ENCODE measurements at places on chromosomes 5 and 9. TPM values are rescaled to one million over a fixed set of nuclear protein-coding genes. Genes with fewer than 3 reads are reported as not detected.

The SPOCK1 gene
- 8.4 TPM for total RNA-seq

The PCDHGA3 gene
- total RNA-seq, result 1.8 TPM

The MOB3B gene
- total RNA-seq, result 22.7 TPM

The GPR151 gene
- not detected for total RNA-seq

The GALNT10 gene
- total RNA-seq, result 57.6 TPM

The LHX6 gene
- total RNA-seq, result 8.1 TPM

The PNPLA7 gene
- 12.2 TPM for total RNA-seq

The NRARP gene
- 6.5 TPM for total RNA-seq

The FBXW5 gene
- total RNA-seq, result 83.2 TPM

The NUTM2F gene
- total RNA-seq, result not detected

The ZNF366 gene
- total RNA-seq, result 13.6 TPM

The FOXD4L3 gene
- 0.21 TPM for total RNA-seq

The CTXN3 gene
- total RNA-seq, result not detected

GRCh38 chr9:112540800-112541199, 54.2 kb downstream of the KIAA1958 start:
- H3K27me3 ChIP-seq, result no peaks in the 10 kb centered on the region
- H3K4me3 ChIP-seq, result no peak overlapping the region
- H3K36me3 ChIP-seq, result no peaks in the 10 kb centered on the region
- DNase-seq, result no peak
- peaks cover 5% of the 10 kb centered on the region for H3K4me1 ChIP-seq

DNA sequence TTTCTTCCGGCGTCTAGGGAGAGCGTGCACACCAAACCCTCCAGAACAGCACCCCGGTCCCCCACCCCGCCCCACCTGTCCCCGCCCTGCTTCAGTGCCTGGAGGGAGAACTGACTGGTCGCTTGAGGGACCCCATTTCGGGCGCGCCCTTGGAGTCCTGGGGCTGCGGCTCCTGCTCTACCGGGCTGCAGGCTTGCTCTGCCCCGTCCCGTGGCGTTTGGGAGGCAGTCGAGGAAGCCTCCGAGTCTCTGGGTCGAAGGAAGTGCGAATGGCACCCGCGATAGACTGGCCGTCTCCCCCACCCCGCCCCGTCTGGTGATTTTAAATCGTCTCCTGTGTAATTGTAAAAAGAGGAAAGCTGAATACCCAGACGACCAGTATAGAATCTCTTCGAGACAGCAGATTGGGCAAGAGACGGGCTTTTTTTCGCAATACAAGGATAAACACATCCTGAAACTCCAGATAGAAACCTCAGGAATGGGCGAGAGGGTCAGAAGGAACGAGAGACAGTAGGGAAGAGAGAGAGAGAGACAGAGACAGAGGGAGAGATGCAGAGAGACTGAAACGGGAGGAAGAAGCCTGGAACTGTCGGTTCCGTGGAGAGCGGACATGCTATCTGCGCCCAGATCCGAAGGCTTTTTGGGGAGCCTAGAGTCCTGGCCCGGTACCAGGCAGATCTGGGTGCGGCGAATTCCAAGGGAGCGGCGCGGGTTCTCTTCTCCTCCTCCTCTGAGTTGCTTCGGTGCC, 9.9 kb downstream of the PRDM6 start:
- peaks cover 66% of the 10 kb centered on the region for H3K27me3 ChIP-seq
- no peak for DNase-seq
- H3K4me1 ChIP-seq, result peaks cover 15% of the 10 kb centered on the region
- no peaks in the 10 kb centered on the region for H3K36me3 ChIP-seq

GRCh38 chr9:92522983-92523970, 12.5 kb downstream of the ECM2 start:
- H3K36me3 ChIP-seq, result no peaks in the 10 kb centered on the region
- H3K4me3 ChIP-seq, result no peak overlapping the region
- DNase-seq, result no peak
- H3K27ac ChIP-seq, result no peak overlapping the region
- H3K4me1 ChIP-seq, result no peaks in the 10 kb centered on the region
- H3K27me3 ChIP-seq, result no peaks in the 10 kb centered on the region

DNA sequence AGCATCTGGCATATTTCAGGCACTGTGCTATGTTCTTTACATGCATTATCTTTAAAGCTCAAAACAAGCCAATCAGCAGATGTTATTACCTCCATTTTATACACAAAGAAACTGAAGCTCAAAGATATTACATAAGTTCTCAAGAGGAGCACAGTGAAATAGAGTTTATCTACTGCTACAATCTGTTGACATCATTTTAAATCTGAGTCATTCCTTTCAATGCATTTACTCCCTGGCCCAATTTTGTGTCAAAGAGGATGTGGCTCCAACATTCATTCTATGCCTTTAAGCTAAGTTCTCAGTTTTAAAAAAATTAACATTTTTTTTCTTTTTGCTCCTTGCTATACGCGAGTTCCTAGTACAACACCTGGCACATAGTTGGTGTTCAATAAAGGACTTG, 486.3 kb upstream of the ZNF462 start:
- no peaks in the 10 kb centered on the region for H3K36me3 ChIP-seq
- no peaks in the 10 kb centered on the region for H3K27me3 ChIP-seq
- H3K27ac ChIP-seq, result no peak overlapping the region
- no peak for DNase-seq
- no peak overlapping the region for H3K4me3 ChIP-seq

DNA sequence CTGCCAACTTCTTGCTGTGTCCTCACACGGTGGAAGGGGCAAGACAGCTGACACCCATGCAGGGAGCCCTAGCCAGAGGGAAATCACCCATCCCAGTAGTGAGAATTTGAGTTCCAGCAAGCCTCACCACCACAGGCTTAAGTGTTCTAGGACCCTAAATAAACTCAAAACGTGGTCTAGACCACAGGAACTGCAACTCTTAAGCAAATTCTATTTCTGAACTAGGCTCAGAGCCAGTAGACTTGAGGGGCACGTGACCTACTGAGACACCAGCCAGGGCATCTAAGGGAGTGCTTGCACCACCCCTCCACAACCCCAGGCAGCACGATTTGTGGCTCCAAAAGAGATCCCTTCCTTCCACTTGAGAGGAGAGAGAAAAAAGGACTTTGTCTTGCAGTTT, 96.0 kb upstream of the PHF24 start:
- H3K4me1 ChIP-seq, result no peaks in the 10 kb centered on the region
- H3K27me3 ChIP-seq, result no peaks in the 10 kb centered on the region
- H3K36me3 ChIP-seq, result no peaks in the 10 kb centered on the region
- H3K4me3 ChIP-seq, result no peak overlapping the region

DNA sequence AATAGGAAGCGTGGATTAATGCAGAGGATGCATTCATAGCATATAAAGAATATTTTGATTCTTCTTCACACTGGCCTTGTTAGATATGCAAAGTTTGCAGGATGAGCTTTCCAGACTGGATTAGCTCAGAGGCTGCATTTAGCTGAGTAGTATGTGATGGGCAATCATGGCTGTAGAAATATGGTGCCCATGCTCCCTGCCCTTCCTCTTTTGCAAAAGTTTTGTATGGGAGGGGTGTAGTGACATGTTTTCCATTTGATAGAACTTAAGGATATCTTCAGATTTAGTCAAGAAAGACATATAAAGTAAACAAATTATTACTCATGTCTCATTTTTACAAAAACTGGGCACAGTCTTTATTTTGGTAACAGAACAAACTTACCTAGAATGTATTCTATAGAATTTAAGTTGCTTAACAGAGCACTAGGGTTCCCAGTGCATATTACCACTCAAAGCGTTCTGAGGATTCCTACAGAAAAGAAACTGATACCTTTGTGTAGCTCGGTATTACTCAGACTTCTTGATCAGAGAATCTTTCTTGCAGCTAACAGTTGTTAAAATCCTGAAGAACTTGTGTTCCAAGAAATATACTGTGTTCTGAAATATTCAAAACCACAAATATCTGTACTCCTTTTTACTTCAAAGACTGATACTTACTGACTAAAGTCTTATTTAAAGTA, 9.8 kb downstream of the GTF3C4 start:
- no peak overlapping the region for H3K4me3 ChIP-seq
- H3K36me3 ChIP-seq, result peaks cover 50% of the 10 kb centered on the region
- H3K4me1 ChIP-seq, result no peaks in the 10 kb centered on the region
- no peak overlapping the region for H3K27ac ChIP-seq
- no peaks in the 10 kb centered on the region for H3K27me3 ChIP-seq
- DNase-seq, result no peak

DNA sequence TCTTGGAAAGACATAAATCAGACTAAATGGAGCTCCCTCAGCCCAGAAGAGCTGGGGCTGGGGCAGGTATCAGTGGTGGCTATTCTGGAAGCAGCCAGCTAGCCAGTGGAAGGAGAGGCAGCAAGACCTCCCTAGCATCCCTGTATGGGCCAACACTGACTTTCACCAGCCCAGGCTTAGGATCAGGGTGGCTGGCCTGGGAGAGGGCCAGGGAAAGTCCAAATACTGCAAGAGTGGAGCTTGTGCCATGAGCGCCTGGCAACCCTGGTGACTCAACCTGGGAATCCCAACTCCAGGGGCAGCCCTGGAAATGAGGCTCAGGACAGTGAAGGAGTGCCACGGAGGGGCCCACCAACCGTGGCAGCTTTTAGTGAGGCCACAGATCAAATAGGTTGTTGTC, 7.6 kb upstream of the IRF1 start:
- H3K4me3 ChIP-seq, result no peak overlapping the region
- peak overlapping the region; percentile 98 for H3K27ac ChIP-seq
- peaks cover 65% of the 10 kb centered on the region for H3K4me1 ChIP-seq
- H3K27me3 ChIP-seq, result no peaks in the 10 kb centered on the region
- no peaks in the 10 kb centered on the region for H3K36me3 ChIP-seq

- H3K4me1 ChIP-seq, result no peaks in the 10 kb centered on the region
- H3K36me3 ChIP-seq, result no peaks in the 10 kb centered on the region
- H3K4me3 ChIP-seq, result no peak overlapping the region
- H3K27me3 ChIP-seq, result no peaks in the 10 kb centered on the region
These were observed 55.8 kb downstream of the PTTG1 start for GRCh38 chr5:160477266-160477970.

DNA sequence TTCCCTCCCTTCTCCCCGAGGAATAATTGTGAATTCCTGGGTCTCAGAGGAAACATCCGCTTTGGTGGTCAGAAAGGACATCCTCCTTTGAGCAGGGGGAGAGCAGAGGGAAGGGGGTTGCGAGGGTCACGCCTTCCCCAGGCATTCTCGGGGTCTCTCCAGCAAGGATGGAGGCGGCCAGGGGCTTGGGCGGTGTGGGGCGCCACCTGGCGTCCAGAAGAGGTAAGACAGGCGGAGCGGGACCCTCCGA, 129.1 kb downstream of the KCNIP1 start:
- H3K4me3 ChIP-seq, result peak overlapping the region; percentile 24
- peak overlapping the region; percentile 48 for H3K27ac ChIP-seq
- no peaks in the 10 kb centered on the region for H3K27me3 ChIP-seq
- H3K36me3 ChIP-seq, result no peaks in the 10 kb centered on the region
- DNase-seq, result peak; percentile 70

- no peak for DNase-seq
- no peaks in the 10 kb centered on the region for H3K4me1 ChIP-seq
- no peaks in the 10 kb centered on the region for H3K27me3 ChIP-seq
These were observed 40.8 kb downstream of the CHSY3 start for GRCh38 chr5:129945028-129945427.

DNA sequence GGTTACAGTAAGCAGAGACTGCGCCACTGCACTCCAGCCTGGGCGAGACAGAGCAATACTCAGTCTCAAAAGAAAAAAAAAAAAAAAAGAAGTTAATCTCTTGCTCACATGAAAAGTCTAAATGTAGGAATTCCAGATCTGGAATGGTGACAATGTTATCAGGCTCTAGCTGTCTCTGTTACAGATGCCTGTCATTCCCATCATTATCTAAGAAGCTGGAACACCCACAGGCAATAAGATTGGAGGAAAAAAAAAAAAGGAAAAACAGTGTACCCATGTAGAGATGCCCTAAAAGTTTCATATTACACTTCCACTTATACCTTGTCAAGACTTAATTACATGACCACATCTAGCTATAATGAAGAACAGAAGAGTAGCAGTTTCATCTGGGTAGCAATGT, 38.2 kb downstream of the PTBP3 start:
- H3K4me1 ChIP-seq, result peaks cover 19% of the 10 kb centered on the region
- H3K27ac ChIP-seq, result no peak overlapping the region
- no peaks in the 10 kb centered on the region for H3K27me3 ChIP-seq
- DNase-seq, result no peak
- no peak overlapping the region for H3K4me3 ChIP-seq

GRCh38 chr9:126844085-126844484, 16.4 kb upstream of the ZBTB34 start:
- H3K4me3 ChIP-seq, result no peak overlapping the region
- no peak overlapping the region for H3K27ac ChIP-seq
- no peak for DNase-seq
- no peaks in the 10 kb centered on the region for H3K27me3 ChIP-seq
- H3K36me3 ChIP-seq, result peaks cover 4% of the 10 kb centered on the region

- no peak for DNase-seq
- no peaks in the 10 kb centered on the region for H3K4me1 ChIP-seq
- no peaks in the 10 kb centered on the region for H3K36me3 ChIP-seq
- H3K4me3 ChIP-seq, result no peak overlapping the region
- H3K27ac ChIP-seq, result no peak overlapping the region
- no peaks in the 10 kb centered on the region for H3K27me3 ChIP-seq
These were observed 97.8 kb downstream of the STK32A start for GRCh38 chr5:147332658-147333057.

DNA sequence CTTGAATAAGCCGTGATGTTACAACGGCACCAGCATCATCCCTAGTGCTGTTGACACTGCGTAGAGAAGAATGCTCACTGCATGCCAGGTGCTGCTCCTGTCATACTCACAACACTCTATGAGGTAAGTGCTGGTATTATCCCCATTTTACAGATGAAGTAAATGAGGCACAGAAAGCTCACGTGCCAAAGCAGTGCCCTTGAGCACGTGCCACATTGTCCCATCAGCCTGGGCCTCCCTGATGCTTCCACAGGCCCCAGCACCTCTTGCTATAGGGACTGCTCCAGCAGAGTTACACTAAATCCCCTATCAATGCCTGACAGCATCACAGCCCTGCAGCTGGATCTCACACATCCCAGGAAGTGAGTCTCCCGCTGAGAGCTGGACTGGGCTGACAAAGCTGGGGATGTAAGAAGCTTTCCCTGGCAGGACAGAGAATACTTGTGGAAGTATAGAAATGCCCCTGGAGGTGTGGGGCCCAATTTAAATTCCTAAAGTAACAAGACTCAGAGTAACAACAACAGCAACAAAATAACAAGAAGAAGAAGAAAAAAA, 216.1 kb downstream of the FSTL4 start:
- no peak overlapping the region for H3K27ac ChIP-seq
- no peaks in the 10 kb centered on the region for H3K27me3 ChIP-seq
- H3K4me1 ChIP-seq, result no peaks in the 10 kb centered on the region
- DNase-seq, result no peak

GRCh38 chr9:137872296-137872695, 5.3 kb upstream of the CACNA1B start:
- H3K4me1 ChIP-seq, result no peaks in the 10 kb centered on the region
- no peak overlapping the region for H3K27ac ChIP-seq
- no peaks in the 10 kb centered on the region for H3K36me3 ChIP-seq
- H3K27me3 ChIP-seq, result peaks cover 15% of the 10 kb centered on the region
- H3K4me3 ChIP-seq, result no peak overlapping the region

GRCh38 chr9:98142925-98143481, 24.0 kb upstream of the TRIM14 start:
- peak overlapping the region; percentile 78 for H3K27ac ChIP-seq
- no peaks in the 10 kb centered on the region for H3K27me3 ChIP-seq

- no peak overlapping the region for H3K4me3 ChIP-seq
- H3K27ac ChIP-seq, result no peak overlapping the region
- H3K4me1 ChIP-seq, result peaks cover 4% of the 10 kb centered on the region
- no peaks in the 10 kb centered on the region for H3K27me3 ChIP-seq
- peaks cover 7% of the 10 kb centered on the region for H3K36me3 ChIP-seq
These were observed 19.2 kb upstream of the ZNF131 start for GRCh38 chr5:43101491-43101890.

GRCh38 chr5:77492653-77493000, 511 bp upstream of the WDR41 start:
- DNase-seq, result no peak
- peaks cover 8% of the 10 kb centered on the region for H3K4me1 ChIP-seq
- peak overlapping the region; percentile 80 for H3K4me3 ChIP-seq
- no peaks in the 10 kb centered on the region for H3K36me3 ChIP-seq
- no peaks in the 10 kb centered on the region for H3K27me3 ChIP-seq

All from lower lobe of right lung (tissue), 2 donors.